PC-9 (cell line): ENCODE measurements at places on chromosomes 12 and 14. TPM values are rescaled to one million over a fixed set of nuclear protein-coding genes. Genes with fewer than 3 reads are reported as not detected.
A peak's percentile ranks its signal among the peaks of the same experiment; 100 is the strongest.

STAB2 gene
- total RNA-seq = not detected in 2 replicates

ACOT6 gene
- not detected in 2 replicates for total RNA-seq

SOCS4 gene
- 25.3 and 33.4 TPM in 2 replicates for total RNA-seq

PTPRR gene
- total RNA-seq = 8.1 and 12.2 TPM in 2 replicates

GYS2 gene
- total RNA-seq = not detected in 2 replicates

KRT8 gene
- 2,689 and 2,962 TPM in 2 replicates for total RNA-seq

BATF gene
- 55.7 and 79.0 TPM in 2 replicates for total RNA-seq

- H3K36me3 ChIP-seq = no peaks in the 10 kb centered on the region
- H3K4me1 ChIP-seq = no peaks in the 10 kb centered on the region; the same call in 1 of the 2 replicates
- H3K4me3 ChIP-seq = no peak overlapping the region
- no peaks in the 10 kb centered on the region for H3K27me3 ChIP-seq
These were observed 79.3 kb downstream of the ZFC3H1 start for GRCh38 chr12:71584356-71584755.

- H3K4me3 ChIP-seq = no peak overlapping the region
- H3K4me1 ChIP-seq = no peaks in the 10 kb centered on the region
- H3K27ac ChIP-seq = no peak overlapping the region
- DNase-seq = no peak
These were observed 22.3 kb downstream of the AKAP3 start for GRCh38 chr12:4626543-4626942.

DNA sequence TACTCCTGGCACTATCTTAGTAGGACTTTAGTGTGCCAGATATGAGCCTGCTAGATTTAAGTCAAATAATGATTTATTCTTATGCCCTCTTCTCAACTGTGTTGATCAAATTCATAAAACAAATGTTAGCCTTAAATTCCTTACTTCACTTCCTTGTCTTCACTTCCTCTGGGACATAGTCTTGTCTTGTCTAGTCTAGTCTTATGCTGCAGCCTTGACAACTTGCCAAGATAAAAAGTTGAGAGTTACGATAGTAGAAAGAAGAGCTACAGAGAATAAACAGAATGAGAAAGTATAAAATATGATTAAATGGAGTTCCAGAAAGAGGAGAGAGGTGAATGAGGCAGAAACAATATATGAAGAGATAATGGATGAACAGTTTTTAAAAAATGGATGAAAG, 378.1 kb downstream of the DAD1 start:
- H3K36me3 ChIP-seq = no peaks in the 10 kb centered on the region
- DNase-seq = no peak
- no peaks in the 10 kb centered on the region for H3K27me3 ChIP-seq

- H3K4me3 ChIP-seq = no peak overlapping the region
- peaks cover 6% of the 10 kb centered on the region; the same call in 1 of the 2 replicates for H3K4me1 ChIP-seq
- no peaks in the 10 kb centered on the region for H3K27me3 ChIP-seq
- no peak overlapping the region for H3K27ac ChIP-seq
These were observed 34.5 kb downstream of the SYNDIG1L start for GRCh38 chr14:74391479-74391878.

DNA sequence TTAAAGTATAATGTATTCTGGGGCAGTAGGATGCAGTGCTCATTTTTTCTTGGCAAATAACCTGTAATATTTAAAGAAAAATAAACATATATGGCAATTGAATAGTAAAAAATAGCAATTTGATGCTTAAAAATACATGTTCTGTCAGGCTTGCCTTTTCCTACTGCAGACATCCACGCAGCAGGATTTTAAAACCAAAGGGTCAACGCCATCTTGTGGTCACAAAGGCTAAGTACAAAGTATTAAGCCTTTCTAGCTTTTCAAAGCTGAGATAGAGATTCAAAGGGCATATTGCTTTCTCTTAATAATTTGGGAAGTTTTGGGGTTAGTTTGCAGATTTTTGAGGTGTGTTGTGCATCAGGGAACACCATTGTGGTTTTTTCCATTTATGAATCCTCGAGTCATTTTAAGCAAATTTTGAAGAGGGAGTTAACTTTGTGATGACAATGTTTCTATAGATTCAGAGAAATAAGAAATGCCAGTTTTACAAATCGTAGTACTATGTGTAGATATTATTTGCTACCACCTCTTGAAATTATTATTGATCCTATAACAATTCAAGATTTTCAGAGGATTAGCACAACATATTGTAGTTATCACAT, 4.7 kb upstream of the CCER1 start:
- H3K27me3 ChIP-seq = no peaks in the 10 kb centered on the region
- DNase-seq = peak; percentile 6
- H3K4me1 ChIP-seq = no peaks in the 10 kb centered on the region

DNA sequence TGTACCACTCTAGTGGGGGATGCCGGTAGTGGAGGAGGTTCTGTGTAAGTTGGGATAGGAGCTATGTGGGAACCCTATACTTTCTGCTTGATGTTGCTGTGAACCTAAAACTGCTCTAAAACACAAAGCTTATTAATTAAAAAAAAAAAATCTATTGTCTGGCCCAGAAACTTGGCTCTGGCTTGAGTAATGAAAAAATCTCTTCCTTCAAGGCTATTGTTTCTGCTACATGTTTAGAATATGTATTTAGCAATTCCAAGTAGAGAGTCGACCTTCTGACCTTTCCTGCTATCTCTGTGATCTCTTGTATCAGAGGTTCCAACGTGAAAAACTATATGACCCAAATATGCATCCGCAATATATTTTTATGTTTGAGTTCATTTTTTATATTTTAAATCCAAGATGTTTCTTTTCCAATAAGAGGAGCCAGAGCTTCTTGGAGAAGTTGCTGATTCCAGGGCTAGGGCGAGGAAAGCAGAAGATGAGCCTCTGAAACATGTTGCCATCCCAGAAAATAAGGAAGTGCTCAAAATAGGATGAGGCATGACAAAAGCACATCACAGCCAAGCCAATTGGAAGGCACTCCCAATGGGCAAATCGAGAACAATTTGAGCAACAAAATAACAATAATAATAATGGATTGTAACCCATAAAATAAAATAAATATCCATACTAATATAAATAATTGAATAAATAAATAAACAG, 184.6 kb upstream of the TMEM260 start:
- no peak overlapping the region for H3K27ac ChIP-seq
- no peak for DNase-seq
- H3K36me3 ChIP-seq = no peaks in the 10 kb centered on the region
- H3K4me3 ChIP-seq = no peak overlapping the region
- H3K27me3 ChIP-seq = no peaks in the 10 kb centered on the region

DNA sequence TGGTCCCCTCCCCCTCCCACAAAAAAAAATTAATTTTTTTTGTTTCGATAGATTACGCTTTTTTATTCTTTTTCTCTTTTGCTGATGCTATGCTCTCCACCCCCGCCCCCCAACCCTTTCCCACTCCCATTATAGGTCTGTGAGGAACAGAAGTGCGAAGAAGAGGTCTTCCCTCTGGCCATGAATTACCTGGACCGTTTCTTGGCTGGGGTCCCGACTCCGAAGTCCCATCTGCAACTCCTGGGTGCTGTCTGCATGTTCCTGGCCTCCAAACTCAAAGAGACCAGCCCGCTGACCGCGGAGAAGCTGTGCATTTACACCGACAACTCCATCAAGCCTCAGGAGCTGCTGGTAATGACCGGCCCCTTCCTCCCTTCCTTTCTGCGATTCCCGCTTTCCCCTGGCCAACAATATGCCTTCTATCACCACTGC, 2.3 kb downstream of the CCND2 start:
- peaks cover 89% of the 10 kb centered on the region for H3K27me3 ChIP-seq
- H3K4me1 ChIP-seq = no peaks in the 10 kb centered on the region
- no peak overlapping the region for H3K27ac ChIP-seq

DNA sequence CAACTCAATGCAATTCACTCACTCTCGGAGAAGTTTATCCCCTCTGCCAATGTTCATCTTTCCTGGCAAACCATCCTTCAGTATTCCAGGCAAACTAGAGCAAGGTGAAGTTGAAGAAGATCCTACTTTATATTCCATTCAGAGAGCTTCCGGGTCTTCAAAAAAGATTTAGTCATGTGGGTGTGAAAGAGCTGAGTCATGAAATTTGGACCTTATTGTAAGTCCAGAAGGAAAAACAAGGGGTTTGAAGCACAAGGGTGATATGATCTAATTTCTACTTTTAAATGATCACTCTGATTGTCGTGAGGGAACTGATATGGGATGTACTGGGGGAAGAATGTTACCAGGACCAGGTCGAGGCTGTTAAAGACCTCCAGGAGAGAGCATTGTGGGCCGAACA, 2.8 kb upstream of the PRH2 start:
- no peak overlapping the region for H3K4me3 ChIP-seq
- no peaks in the 10 kb centered on the region for H3K36me3 ChIP-seq
- H3K4me1 ChIP-seq = no peaks in the 10 kb centered on the region
- no peak for DNase-seq

DNA sequence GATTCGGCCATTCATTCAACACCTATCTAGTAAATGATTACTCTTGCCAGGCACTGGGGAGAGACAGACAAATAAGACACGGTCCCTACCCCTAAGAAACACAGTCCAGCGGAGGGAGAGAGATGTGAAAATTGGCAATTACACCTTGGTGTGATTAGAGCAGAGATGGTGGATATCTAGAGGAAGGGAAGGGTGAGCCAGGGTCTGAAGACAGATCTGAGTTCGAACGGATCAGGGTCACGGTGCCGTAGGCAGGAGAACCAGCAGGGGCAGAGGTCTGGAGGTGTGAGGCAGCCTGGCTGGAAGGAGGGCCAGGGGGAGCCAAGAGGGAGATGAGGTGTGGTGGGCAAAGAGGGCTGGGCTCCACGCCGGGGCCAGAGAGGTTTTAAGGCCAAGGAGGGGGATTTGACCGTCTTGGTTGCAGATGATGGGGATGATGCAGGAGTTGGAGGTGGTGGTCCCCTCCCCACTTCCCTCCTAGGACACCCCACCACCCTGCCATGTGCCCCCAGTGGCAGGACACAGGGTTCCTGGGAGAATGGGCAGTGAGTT, 27.1 kb downstream of the FAM222A start:
- no peak overlapping the region for H3K27ac ChIP-seq
- H3K4me1 ChIP-seq = no peaks in the 10 kb centered on the region
- H3K36me3 ChIP-seq = no peaks in the 10 kb centered on the region
- H3K4me3 ChIP-seq = no peak overlapping the region

DNA sequence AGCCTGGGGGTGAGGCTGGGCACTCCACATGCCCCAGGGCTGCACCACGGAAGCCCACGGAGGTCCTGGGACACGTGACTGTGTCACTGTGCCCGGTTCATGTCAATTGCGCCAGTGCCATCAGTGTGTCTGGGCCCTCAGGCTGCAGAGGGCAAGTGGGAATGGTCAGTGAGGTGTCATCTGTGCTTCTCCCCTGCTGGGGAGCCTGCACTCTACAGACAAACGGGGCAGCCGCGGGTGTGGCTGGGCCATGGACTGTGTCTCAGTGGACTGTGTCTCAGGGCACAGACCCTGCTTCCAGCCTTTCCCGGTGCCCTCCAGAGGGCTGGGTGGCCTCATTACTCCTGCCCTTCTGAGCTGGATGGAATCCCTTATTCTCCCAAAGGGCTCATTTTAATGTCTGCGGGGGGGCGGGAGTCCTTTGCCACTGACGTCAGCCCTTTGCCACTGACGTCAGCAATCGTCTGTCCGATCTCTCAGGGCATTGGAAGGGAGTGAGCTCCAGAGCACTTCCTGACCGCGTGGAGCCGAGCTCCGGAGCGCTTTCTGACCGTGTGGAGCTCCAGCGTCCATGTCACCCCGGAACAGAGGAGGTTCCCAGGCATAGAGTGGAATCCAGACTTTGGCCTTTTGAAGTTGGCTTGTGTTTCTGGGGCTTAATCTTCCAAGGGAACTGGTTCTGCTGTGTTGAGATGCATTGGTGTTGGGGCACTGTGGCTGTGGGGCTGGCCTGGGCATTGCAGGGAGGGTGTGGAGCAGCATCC, 72.4 kb downstream of the ADGRD1 start:
- no peaks in the 10 kb centered on the region for H3K36me3 ChIP-seq
- no peak overlapping the region for H3K4me3 ChIP-seq
- H3K27ac ChIP-seq = no peak overlapping the region
- DNase-seq = no peak
- peaks cover 96% of the 10 kb centered on the region for H3K27me3 ChIP-seq
- H3K4me1 ChIP-seq = no peaks in the 10 kb centered on the region

DNA sequence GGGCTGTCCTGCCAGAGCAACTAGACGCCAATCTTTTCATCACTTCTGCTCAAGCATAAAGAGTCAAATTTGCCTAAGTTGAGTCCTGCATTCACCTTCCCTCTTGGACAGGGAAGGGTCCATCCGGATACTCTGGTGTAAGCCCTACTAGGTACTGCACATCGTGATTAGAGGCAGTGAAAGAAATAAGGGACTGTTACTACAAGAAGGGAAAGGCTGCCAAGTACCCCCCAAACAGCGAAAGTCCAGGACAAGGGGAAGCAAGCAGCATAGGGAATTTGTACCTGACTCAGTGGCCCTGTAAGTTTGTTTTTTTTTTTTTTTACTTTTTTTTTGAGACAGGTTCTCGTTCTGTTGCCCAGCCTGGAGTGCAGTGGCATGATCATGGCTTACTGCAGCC, 13.7 kb upstream of the PLEKHH1 start:
- no peaks in the 10 kb centered on the region for H3K36me3 ChIP-seq
- 0 out of 2 replicates have a peak, but pooled peaks cover 6% of the 10 kb centered on the region for H3K4me1 ChIP-seq
- no peak overlapping the region for H3K4me3 ChIP-seq
- peaks cover 46% of the 10 kb centered on the region; the same call in 1 of the 2 replicates for H3K27me3 ChIP-seq

GRCh38 chr14:33335366-33335765, 396.7 kb downstream of the NPAS3 start:
- H3K27me3 ChIP-seq = no peaks in the 10 kb centered on the region
- H3K4me1 ChIP-seq = no peaks in the 10 kb centered on the region
- no peak overlapping the region for H3K4me3 ChIP-seq
- H3K27ac ChIP-seq = no peak overlapping the region

GRCh38 chr12:24742378-24742777, 206.5 kb downstream of the BCAT1 start:
- H3K36me3 ChIP-seq = no peaks in the 10 kb centered on the region
- no peaks in the 10 kb centered on the region for H3K4me1 ChIP-seq
- no peak overlapping the region for H3K4me3 ChIP-seq
- H3K27ac ChIP-seq = no peak overlapping the region
- peaks cover 15% of the 10 kb centered on the region for H3K27me3 ChIP-seq

DNA sequence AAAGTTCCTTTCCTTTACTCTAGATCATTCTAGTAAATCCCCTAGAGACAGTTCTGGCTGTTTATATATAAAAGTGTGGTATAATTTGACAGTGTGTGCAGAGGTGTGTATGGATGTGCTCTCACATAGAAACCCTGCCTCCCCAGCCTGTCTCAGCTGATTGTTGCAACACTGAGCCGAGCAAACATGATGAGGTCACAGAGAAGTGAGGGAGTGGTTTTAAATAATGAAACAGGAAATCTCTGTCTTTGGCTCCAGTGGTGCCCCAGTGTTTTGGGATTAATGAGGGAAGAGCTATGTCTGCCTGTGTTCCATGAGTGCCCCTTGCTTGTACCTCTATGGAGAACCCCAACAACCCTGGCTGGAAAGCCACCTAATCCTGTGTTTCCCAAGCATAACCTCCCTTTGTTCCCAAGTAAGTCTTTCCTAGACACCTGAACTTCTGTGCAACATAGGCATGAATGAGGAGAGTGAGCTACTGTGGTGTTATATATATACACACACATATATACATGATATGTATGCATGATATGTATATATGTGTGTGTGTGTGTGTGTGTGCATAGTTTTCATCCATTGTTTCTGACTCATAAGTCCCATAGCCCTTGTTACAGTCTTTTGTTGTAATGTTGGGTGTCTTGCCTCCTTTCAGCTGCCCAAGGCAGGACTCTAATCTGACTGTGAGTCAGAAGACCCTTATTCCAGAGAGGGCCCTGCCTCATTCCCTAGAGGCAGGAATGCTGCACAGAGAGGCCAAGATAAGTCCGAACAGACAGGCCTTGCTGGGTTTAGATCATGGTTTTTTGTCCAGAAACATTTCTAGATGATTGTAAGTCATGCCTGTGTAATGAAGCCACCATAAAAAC, 18.0 kb downstream of the TRAF3 start:
- H3K27me3 ChIP-seq = no peaks in the 10 kb centered on the region
- DNase-seq = peak; percentile 89
- no peaks in the 10 kb centered on the region for H3K36me3 ChIP-seq
- H3K4me1 ChIP-seq = peaks cover 16% of the 10 kb centered on the region
- peak overlapping the region; percentile 57 for H3K27ac ChIP-seq
- peak overlapping the region; percentile 3; the same call in 1 of the 2 replicates for H3K4me3 ChIP-seq
